H54 (cell line): ENCODE measurements at places on chromosomes 7 and 10.

DNA sequence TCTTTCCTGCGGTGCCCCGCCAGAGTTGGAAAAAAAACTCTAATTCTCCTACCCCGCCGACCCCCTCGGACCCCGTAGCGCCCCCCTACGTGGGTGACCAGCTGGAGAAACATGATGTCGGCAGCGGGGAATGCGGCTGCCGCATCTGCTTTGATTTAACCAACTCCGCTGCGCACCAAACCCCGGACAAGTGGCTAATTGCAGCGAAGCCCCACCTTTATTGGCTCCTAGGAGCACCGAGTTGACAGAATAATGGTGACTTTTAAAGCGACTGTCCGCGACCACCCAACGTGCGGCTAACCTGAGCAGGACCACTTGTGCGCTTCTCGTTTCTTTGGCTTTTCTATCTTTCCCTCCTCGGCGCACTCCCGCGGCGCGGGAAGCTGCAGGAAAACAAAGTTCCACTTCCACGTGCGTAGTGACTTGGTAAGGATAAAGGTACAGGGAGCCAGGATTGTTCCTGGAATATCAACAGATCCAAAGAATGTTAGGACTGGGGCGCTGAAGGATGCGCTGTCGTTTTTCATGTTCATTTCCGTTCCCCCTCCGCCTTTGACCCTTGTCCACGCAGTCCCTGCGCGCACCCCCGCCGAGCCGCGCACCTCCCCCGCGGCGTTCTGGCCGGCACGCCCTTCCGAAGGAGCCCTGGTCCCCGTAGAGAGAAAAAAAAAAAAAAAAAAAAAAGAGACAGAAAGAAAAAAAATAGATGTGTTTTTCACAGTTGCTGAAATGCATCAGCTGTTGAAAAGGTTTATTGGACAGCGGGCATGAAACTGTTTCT lies 1.4 kb downstream of the WNT16 start:
- peak; percentile 25 for DNase-seq

- no peak for DNase-seq
Measured at GRCh38 chr7:38727184-38727940, 96.2 kb upstream of the AMPH start.

DNA sequence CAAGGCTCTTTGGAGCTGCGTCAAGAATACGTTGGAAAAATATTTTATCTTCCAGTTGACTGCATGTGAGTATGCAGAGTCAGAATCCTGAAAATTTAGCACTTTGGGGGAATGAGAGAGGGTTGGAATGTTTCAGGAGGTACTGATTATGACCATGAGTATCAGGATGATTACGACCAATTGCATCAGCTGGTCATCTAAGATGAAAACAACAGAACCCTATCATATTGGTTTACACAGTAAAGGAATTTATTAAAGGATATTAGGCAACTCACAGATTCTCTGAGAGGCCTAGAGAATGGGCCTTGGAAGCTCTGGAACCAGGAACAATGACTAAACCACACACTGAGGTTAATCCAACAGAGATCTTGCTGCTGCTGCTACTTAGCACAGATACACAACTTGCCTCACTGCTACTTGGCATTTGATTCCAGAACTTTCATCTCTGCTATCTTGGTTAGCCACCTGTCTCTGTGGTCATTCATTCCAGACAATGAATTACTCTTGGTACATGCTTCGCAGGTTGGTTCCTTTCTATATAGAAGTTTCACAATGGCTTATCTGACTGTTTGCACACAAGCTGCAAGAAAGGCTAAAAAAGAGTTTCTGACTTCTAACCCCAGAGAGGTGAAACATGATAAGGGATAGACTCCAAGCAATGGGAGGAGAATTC lies 68.0 kb upstream of the CTTNBP2 start:
- DNase-seq: no peak

GRCh38 chr10:129935867-129936152 lies 28.3 kb downstream of the EBF3 start:
- DNase-seq: no peak

DNA sequence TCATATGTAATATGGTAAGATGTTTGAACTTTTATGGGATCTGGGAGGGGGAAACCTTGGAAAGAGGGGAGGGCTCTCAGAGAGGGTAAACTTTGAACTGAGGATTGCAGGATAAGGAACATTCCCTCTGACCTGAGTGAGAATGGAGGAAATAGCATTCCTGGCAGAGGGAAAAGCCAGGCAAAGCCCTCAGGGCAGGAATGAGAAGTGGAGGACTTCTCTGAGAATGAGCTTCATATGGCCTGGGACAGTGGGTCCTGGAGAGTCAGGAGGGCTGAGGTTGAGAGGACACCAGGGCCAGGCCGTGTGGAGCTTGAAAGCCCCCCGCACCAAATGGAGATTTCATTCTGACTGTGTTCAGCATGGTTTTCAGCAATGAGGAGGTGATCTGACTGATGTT lies 34.2 kb downstream of the NPVF start:
- no peak for DNase-seq
